ENCODE measurements at places on chromosomes 7 and 10.

DNA sequence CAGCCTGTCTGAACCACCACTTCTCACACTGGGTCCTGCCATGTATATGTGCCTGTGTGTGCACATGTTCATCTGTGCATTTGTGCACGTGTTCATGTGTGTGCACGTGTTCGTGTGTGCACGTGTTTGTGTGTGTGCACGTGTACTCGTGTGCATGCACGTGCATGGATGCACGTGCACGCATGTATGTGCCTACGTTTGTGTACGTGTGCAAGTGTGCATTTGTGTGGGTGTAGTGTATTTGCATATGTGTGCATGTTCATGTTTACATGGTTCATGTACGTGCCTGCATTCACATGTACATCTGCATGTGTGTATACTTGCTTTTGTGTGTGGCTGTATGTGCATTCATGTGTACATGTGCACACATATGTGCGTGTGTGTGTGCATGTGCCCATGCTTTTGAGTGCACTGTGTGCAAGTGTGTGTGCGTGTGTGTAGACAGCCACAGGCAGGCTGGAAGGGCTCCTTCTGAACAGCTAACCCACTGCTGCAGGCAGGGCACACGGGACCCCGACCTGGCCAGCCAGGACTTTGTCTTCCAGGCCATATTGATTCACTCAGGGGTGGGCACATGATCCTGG is 28.2 kb downstream of the SLC29A4 start:
- DNase-seq: no peak

GRCh38 chr10:78875331-78875877 is 193.4 kb upstream of the ZMIZ1 start:
- no peak for DNase-seq

DNA sequence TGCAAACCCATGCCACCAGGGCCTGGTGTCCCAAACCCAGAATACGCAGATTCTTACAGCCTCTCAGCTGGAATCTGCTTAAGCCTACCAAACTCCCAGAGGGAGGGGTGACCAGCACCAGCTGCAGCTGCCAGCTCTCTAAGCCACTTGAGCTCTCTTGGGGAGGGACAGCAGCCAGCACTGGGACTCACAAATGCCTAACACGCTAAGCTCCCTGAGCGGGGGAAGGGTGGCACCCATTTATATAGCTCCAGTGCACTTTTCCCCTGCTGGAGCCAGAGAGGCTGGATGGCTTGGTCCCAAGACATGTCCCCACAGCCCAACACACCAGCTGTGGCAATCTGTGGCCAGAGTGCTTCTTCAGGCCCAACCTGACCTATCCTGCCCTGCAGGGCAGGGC is 326.8 kb upstream of the NRG3 start:
- no peak for DNase-seq

- DNase-seq: no peak
Observed at GRCh38 chr10:29828956-29829355, 194.2 kb upstream of the SVIL start.

GRCh38 chr7:94043299-94043698 is 39.1 kb upstream of the BET1 start:
- no peak for DNase-seq

GRCh38 chr7:2037808-2038522 is 194.8 kb downstream of the MAD1L1 start:
- no peak for DNase-seq

GRCh38 chr10:28875549-28876081 is 198.3 kb downstream of the BAMBI start:
- DNase-seq: no peak
